ENCODE measurements at places on chromosomes 2 and 18.

- DNase-seq: no peak
These were observed 105.7 kb downstream of the LRRC30 start for GRCh38 chr18:7336623-7337022.

GRCh38 chr2:214837466-214837865 lies 28.0 kb upstream of the BARD1 start:
- no peak for DNase-seq

GRCh38 chr18:39841482-39842365 lies 2113.3 kb upstream of the PIK3C3 start:
- DNase-seq: no peak

DNA sequence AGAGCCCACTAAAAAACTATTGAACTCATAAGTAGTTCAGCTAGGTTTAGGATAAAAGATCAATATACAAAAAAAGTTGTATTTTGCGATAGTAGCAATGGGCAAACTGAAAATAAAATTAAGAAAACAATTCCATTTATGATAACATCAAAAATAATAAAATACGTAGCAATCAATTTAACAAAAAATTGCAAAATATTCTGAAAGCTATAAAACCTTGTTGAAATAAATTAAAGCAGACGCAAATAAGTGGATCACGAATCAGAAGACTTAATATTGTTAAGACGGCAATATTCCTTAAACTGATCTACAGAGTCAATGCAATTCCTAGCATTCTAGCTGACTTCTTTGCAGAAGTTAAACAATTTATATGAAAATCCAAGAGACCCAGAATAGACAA lies 24.5 kb downstream of the ABCB11 start:
- no peak for DNase-seq

DNA sequence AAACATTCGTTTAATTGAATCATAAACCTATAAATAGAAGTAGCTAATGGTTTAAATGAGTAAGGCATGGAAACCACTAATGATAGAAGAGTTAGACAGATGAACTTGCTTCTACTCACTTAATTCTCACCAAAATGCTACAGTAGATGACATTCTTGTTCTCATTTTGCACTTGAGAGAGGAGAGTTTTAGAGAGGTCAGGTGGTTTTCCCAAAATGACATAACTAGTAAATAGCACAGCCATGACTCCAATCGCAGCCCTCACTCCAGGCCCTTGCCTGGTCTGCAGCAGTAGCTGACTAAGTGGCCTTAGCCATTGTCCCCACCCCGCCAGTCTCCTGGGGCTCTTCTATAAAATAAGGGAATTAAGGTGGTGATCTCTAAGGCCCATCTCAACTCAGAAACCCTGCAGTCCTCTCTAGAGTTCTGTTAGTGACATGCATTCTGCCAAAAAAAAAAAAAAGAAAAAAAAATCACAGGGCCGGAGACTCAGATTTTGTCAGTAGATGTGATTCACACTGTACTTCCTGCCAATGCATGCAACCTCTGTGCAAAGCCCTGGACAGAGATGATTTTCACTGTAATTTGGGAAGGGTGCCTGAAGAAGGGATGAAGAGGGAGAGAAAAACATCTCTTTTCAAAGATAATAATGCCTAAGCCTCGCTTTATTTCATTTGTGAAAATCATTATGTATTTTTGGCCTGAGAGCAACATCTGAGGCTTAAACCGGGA lies 221.8 kb downstream of the ANAPC1 start:
- DNase-seq: no peak

GRCh38 chr2:232885264-232885961 lies 15.3 kb downstream of the SNORC start:
- DNase-seq: no peak

DNA sequence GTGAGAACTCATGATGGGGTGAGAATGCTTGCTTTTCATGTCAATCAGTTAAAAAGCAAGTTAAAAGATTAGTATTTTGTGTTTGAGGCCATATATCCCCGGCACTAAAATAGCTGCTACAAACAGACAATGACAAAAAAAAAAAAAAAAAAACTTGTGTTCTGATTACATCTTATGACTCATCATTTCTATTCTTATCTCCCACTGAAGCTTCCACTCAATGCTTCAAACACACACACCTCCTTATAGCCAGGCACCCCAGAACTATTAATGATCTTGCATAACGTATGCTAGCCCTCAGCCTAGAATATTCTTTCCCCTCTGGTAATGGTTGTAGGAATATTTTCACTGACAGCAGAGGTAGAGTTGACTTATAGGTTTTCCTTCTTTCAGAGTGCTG lies 778.3 kb downstream of the TRIB2 start:
- no peak for DNase-seq

DNA sequence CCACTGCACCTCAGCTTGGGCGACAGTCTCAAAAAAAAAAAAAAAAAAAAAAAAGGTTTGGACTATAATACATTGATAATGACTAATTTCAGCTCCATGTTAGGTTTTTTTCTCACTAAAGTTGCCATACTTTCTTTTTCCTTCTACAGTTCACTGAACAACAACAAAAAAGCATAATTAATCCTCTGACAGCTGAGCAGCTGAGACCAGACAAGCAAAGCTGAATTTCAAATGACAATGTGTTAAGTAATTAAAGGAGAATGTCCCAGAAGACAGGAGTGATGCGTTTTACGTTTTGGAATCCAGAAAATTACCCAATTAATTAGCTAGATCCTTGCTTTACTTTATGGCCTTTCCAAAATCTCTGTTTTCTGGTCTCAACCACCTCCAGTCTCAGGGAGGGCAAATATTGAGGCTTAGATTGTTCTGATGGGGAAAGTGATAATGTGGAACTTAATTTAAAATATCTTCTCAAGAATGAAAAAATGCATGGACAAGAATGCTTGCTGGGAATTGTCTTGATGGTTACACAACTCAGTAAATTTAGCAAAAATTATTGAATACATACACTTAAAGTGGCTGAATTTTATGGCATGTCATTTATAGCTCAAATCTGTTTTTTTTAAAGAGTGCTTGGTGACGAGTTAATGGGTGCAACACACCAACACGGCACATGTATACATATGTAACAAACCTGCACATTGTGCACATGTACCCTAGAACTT lies 17.4 kb upstream of the RMDN2 start:
- no peak for DNase-seq

DNA sequence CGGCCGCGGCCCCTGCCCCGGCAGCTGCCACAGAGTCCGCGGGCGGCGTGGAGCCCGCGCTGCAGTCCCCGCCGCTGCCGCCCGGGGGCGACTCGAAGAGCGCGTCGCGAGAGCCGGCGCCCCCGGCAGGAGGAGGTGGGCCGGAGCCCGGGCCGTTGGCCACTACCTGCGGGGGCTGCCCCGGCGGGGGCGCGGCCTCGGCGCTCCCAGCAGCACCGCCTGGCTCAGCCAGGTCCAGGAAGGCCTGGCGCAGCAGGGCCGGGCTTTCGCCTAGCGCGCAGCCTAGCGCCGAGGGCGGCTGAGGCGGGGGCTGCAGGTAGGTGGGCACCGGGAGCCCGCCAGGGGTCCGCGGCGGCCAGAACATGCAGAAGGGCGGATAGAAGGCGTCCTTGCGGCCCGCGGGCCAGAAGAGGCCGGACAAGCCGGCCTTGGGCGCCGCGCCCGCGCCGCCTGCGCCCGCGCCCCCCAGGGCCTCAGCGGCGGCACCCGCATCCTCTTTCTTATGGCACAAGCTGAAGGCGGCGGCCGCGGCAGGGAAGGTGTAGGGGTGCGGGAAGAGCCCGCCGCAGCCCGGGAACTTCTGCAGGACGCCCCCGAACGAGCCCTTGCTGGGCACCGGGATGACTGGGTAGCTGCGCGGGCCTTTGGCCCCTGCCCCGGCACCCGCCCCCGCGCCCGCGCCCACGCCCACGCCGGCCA lies 3.9 kb downstream of the SKOR2 start:
- DNase-seq: no peak

DNA sequence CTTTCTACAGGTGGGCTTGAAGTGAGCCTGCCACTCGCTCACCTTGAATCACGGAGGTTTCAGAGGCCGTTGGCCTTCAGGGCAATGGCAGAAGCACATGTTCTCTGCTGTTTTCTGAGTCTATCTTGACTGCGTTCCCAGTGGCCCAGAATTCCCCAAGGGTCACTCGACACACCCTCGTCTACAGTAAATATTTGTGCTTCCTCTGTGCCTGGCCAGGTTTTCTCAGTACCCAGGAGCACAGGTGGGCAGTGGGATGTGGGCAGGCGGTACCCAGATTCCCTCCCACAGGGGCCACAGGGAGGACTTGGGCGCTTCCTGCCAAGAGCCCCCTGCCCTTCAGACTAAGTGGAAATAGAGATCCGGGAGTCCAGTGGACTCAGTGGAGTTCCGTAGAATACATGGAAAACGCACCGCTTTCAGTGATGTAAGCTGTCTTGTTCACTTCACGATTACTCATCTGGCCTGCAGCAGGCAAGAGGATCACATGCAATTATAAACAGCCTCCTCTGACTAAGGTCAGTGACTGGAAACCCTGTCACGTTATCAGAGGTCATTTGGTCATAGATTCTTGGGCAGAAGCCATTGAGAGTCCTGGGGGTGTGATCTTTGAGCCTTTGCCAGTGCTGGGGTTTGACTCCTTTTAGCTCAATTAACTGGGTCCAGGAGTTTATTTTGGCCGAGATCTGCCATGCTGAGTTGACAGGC lies 179.8 kb downstream of the NEDD4L start:
- no peak for DNase-seq

- no peak for DNase-seq
These were observed 49.4 kb downstream of the PELI1 start for GRCh38 chr2:64094663-64095382.

- peak; percentile 80 for DNase-seq
These were observed at the start of gene C2orf49 for GRCh38 chr2:105337122-105338019. Gene C2orf49 (plus strand): TSS chr2:105337540. CDS start chr2:105337588, 48 bp downstream.

GRCh38 chr2:28461056-28461455 lies 34.8 kb upstream of the PLB1 start:
- no peak for DNase-seq

DNA sequence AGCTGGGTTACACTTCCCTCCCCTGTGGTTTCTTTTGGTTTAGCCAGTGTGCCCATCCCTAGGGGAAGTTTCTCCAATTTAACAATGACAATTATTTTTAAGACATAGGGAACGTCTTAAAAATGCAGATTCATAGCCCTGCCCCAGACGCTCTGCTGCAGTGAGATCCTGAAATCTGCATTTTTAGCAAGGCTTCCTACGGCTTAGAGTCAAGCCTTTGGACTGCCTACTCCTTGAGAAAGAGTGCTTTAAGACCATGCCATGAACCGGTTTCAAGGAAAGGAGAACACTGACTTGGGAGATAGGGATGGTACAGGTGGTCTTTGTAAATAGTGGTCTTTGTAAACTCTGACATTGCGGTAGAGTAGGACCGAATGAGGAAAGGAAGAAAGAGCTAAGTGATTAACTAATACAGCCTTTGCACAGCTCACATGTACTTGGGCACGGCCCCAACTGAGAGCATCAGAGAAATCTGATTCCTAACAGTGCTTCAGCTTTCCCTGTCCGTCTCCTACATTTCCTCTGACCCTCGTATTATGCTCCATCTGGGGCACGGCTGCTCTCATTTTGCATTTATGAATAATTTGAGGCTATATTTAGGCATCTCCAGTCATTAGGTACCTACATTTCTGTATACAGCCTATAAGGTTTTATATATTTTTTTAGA lies 217.6 kb upstream of the TANK start:
- no peak for DNase-seq

DNA sequence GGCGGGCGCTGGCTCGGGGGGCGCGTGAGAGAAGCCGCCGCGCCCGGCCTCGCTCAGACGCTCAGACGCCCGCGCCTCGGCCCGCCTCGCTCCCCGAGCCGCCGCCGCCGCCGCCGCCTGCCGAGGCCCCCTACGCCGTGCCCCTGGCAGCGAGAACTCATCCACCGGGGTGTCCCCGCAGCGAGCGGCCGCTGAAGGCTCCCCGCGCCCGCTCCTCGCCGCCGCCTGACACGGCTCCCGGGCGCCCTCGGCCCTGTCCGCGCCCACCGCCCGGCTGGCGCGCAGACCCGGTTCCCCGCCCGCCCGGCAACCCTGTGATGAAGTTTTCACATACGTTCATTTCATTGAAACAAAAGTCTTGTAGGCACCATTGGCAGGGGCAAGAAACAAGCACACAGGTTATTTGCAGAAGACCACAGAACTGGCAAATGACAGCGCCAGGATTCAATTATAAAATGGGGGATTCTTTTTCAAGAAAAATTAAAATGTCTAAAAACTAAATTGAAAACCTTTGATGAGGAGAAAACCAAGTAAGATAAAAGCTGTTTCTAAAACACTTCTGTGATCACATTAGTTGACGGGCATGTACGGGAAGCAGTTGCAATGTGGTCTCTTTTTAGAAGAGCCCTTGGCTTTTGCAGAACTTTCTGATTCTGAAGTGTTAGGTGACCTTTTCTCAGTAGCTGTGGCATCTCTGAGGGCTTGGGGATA lies 50.5 kb upstream of the TUBA3D start:
- no peak for DNase-seq

GRCh38 chr2:131389657-131390056 lies 25.7 kb upstream of the RAB6D start:
- no peak for DNase-seq

DNA sequence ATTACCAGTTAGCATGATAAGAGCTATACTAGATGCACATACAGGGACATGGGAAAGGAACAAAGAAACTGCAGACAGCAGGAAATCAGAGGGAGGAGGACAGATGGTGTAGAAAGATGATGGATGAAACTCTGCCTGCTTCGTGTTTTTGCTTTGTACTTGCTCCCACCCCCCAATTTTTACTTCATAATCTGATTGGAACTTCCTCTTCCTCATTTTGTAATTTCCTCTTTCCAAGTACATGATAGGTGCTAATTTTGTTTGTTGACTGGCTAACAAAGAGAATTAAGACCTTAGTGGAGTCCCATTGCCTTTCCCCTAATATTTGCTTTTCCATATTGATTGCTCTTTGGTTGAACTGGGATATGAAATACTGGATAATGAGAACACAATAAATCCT lies 76.0 kb upstream of the PELI1 start:
- no peak for DNase-seq

GRCh38 chr2:230583581-230583980 lies 129.1 kb upstream of the CAB39 start:
- DNase-seq: no peak

- DNase-seq: no peak
These were observed 539 bp upstream of the MOB4 start for GRCh38 chr2:197515315-197515738.

DNA sequence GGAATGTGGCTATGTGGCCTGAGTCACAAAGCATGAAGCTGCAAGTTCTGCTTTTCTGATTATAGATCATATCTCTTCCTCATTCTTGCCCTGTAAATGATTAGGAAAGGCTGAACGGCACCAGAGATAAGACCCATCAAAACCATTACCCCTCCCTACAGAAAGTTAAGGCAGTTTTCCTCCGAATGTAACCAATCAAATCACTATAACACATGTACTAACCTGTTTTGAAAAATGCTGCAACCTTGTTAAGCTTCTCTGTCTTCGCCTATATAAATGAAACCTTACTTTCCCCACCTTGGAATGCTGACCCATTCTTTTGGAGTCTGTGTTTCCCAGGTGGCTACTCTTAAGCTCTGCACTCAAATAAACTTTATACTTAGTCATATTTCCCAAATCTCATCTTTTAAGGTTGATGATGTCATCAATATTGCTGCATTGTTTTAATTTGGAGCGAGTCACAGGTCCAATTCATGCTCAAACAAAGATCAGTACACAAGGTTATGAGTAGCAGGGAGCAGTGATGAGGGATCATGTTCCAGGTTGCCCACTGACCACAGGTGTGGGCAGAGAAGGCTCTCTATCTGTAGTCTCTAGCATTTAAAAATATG lies 662.3 kb downstream of the IRS1 start:
- DNase-seq: no peak
